Stimulated activated CD8-positive, alpha-beta memory T cell treated with anti-CD3 and anti-CD28 coated beads, Interleukin-7, amount 100 ng/mL, for 1 hour (primary cell): ENCODE measurements at places on chromosomes 1 and 21.

- no peak for DNase-seq
Measured at GRCh38 chr1:211194826-211195225, 60.9 kb upstream of the KCNH1 start.

GRCh38 chr1:82318921-82319320, 518.2 kb downstream of the ADGRL2 start:
- no peak for DNase-seq

DNA sequence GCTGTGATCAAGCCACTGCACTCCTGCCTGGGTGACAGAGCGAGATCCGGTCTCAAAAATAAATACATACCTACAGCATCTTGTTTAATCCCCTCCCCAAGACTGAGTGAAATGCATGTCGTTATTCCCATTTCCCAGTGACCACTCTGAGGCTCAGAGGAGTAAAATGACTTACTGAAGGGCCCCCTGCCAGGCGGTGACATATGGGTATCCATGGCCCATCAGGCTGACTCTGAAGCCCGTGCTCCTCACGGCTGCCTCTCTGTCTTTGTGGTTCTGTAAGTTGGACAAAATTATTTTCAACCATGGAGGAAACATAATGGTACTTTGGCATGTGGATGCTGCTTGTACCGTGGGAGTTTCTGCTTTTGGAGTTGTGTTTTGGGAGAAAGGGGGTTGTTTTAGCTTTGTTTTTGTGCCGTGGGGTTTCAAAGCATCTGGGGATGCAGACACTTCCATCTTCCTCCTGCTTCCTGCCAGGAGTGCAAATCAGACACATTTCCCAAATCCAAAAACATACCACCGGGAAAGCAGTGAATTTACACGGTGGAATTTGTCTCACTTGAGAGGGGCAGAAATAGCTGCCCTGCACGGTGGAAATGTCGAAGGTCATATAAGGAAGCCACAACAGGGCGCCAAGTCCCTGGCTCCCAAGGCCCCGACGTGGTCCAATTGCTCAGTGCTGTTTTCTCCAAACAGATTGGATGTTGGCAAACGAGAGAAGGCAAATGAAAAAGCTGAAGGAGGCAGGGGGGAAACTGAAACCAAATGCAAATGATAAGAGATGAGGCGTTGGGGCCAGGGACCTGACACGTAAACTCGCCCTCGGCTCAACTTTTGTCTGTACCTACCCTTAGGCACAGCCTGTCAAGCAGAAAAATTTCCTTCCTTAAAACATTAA, 17.1 kb upstream of the PINK1 start:
- no peak for DNase-seq

- DNase-seq = no peak
Measured at GRCh38 chr1:2206813-2207487, 12.4 kb upstream of the FAAP20 start.

DNA sequence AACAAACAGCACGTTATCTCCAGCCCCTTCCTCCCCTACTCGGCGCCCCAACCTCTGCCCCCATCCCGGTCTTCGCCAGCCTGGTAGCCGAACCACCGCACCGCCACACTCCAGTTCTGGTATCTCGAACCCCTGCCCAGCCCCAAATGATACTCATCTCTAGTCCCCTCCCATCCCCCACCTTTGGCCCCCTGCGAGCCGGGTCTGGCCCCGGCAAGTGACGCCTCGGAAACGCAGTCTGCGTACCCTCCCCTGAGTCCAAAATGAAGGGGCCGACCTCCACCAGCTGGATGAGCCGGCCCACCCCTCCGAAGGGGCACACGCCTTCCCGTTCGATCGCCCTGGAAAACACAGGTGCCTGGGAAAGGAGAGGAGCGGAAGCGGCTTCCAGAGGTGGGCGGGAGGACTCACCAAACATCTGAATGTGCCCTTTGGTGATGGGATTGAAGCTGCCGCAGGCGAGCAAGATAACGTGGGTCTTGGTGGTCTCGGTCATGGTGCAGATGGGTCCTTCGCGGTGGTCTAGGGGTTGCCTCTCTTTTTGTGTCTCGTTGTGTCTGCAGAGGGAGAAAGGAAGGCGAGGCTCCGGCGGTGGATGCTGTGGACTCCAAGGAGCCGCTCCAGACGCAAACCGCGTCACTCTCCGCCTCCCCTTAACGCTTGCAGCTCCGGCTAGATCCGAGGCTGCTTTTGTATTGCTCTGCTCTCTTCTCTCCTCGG, at the start of gene NMNAT2:
Gene NMNAT2, minus strand, starts transcription at position 609 of the 720 bp plus-strand sequence. Its CDS starts 113 bp downstream, at position 496.
- no peak for DNase-seq

- no peak for DNase-seq
Measured at GRCh38 chr21:24444736-24445135, 1162.5 kb downstream of the MRPL39 start.

GRCh38 chr21:44547656-44548331, 3.5 kb downstream of the KRTAP10-2 start:
- DNase-seq = no peak

DNA sequence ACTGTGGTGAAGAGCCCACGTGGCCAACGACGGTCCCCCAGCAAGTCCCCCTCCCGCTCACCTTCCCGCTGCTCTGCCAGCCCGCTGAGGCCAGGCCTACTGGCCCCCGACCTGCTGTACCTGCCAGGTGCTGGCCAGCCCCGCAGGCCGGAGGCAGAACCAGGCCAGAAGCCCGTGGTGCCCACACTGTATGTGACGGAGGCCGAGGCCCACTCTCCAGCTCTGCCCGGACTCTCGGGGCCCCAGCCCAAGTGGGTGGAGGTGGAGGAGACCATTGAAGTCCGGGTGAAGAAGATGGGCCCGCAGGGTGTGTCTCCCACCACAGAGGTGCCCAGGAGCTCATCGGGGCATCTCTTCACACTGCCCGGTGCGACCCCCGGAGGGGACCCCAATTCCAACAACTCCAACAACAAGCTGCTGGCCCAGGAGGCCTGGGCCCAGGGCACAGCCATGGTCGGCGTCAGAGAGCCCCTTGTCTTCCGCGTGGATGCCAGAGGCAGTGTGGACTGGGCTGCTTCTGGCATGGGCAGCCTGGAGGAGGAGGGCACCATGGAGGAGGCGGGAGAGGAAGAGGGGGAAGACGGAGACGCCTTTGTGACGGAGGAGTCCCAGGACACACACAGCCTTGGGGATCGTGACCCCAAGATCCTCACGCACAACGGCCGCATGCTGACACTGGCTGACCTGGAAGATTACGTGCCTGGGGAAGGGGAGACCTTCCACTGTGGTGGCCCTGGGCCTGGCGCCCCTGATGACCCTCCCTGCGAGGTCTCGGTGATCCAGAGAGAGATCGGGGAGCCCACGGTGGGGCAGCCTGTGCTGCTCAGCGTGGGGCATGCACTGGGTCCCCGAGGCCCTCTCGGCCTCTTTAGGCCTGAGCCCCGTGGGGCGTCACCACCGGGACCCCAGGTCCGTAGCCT, 46.8 kb downstream of the TRIM11 start:
- no peak for DNase-seq

GRCh38 chr1:1307261-1307922, 338 bp downstream of the ACAP3 start:
- DNase-seq = no peak

DNA sequence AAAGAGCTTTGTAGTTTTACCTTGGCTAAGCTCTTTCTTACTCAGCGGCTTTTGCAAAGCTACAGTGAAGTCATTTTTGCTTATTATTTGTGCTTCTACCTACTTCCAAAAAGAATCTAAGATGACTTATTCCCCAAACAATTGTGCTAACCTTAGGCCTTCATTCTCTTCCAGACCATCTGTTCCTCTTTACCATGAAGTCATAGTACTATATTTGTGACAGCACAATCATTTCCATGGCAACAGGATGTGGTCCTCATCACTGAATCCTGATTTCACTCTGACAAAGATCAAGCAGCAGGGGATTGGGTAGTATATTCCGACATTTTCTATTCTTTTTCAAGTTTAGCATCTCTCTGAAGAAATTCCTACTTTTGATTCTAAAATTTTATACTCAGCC, 24.8 kb upstream of the NMNAT2 start:
- DNase-seq = no peak

GRCh38 chr1:38028671-38029070, 16.1 kb downstream of the UTP11 start:
- no peak for DNase-seq

DNA sequence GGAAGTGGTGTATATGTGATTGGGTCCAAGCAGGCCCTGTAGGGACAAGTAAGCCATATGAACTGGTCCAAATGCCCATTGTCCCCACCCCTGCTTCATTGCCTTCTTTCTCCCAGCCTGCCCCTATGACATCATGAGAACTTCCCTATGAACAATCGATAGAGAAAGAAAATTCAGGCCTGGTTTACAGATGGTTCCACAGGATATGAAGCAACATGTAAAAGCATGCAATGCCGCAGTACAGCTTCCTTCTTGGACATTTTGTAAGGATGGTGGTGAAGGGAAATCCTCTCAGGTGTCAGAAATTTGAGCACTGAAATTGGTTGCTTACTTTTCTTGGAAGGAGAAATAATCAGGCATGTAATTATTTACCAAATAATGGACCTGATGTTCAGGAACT, 581.7 kb downstream of the MRPL39 start:
- DNase-seq = no peak

DNA sequence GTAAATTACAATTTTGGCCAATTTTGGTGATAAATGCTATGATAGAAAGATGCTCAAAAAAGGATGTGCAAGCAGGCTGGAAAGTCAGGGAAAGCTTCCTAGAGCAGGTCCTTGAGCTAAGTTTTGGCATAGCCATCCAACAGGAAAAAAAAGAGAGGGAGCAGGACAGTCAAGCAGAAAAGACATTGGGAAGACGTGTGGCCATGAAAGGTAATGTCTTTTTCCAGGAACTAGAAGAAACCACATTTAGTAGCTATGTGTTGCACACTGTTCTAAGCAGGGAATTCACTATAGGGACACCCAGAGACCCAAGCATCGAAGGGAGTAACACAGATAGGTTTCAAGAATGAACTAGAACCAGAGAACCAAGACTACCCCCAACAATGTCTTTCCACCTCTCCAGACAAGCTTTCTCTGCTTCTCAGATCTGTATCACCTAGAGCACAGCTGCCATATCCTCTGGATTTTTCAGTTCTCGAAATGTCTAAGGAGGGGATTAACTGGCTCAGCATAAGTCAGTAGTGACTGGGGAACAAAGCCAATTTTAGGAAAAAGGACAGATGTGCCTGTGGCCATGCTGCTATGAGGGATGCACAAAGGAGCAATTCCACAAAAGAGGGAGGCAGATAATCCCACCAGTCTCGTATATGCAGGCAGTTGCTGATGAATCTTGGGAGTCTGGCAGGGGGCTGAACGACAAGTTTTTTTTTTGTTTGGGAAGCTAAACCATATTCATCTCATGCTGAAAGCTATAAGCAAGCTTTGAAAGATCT, 97.1 kb upstream of the DAB1 start:
- DNase-seq = no peak
